Regular cardiac myocyte (primary cell): ENCODE measurements at places on chromosomes 7 and 10. TPM values are rescaled to one million over a fixed set of nuclear protein-coding genes. Genes with fewer than 3 reads are reported as not detected.

The SDHAF3 gene
- total RNA-seq = 3.9 and 10.4 TPM in 2 replicates

The HMX3 gene
- total RNA-seq = not detected in 2 replicates

The SLC26A5 gene
- not detected in 2 replicates for total RNA-seq

The IQUB gene
- total RNA-seq = 0.19 and 1.1 TPM in 2 replicates

The TMEM270 gene
- not detected in 2 replicates for total RNA-seq

The GNG11 gene
- total RNA-seq = 123 and 152 TPM in 2 replicates

The ZNF804B gene
- not detected in 2 replicates for total RNA-seq

The GTPBP10 gene
- 12.7 and 14.8 TPM in 2 replicates for total RNA-seq

The MYO3A gene
- not detected in 2 replicates for total RNA-seq

The CPA4 gene
- total RNA-seq = 24.3 and 61.4 TPM in 2 replicates
